ENCODE measurements at places on chromosomes 12 and 14.

- no peak for DNase-seq
Observed at GRCh38 chr14:49582113-49582977, 3.8 kb downstream of the RPS29 start.

DNA sequence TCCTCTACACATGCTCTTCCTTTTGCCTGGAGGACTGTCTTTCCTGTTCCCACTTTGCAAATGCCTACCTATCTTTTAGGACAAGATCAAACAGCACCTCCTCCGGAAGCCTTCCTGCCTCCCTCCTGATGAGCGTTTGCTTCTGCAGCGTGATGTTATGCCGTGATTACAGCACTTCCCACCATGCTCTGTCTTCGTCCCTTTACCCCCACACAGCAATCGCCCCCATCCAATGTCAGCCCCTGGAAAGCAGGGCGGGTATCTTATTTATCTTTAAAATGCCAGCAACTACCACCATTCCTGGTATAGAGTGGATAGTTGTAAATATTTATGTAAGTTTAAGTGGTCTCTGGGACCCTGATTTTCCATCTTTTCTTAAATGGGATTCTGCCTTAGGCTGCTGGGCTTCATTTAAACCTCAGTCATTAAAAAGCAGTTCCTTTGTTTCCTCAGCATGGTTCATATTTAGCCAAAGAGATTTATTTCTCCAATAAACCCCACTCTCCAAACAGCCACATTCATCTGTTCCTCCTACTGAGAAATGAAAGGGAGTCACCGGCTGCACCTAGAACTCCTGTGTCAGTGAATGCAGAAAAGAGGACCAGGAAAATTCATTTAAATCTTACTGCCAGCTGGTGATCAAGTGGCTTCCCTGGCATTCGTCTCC is 33.8 kb upstream of the SLC24A4 start:
- no peak for DNase-seq

GRCh38 chr12:56801661-56802622 is 38.8 kb downstream of the HSD17B6 start:
- DNase-seq = no peak

- DNase-seq = no peak
Observed at GRCh38 chr12:52956987-52957386, 8.1 kb downstream of the KRT18 start.

GRCh38 chr14:103627073-103628025 is 1.7 kb upstream of the KLC1 start:
- DNase-seq = no peak

- DNase-seq = no peak
Observed at GRCh38 chr12:126953365-126953889, 1313.5 kb upstream of the TMEM132C start.

- no peak for DNase-seq
Observed at GRCh38 chr14:34465069-34465859, 3.2 kb upstream of the SPTSSA start.

DNA sequence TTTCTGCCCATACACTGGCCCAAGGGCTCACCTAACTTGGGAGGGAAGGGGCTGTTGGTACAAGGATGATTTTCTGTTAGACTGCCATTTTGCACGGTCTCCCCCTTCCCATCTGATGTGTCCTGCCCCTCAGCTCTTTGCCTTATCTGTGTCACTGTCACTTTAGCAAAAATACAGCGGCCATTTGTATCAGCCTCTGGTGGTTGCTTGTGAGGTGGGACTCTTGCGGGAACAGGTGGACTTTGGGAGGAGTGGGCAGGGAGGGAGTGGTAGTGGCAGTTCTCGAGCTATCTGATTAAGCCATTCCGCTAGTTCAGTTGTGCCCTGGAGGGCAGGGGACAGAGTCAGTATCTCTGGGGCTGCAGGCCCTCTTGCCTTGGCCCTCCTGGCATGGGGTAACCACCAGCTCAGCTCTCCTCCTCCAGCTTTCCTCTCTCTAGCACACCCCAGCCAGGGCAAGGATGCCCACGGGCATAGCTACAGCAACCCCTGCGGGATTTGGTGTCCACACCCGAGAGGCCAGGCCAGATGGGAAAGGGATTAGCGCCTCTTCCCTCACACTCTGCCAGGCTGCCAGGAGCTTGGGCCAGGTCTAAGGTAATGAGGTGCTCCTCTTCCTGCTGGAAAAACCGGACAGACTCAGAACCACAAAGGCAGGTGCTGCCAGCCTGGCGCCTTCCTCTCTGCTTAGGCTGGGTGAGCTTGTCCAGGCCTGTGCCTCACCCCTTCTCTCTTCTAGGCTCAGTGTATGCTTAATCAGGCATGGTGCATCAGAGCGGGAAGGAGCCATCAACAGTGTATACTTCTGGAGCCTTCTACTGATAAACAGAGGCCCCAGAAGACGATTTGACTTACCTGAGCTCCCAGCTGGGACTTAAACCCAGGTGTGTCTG is 8.7 kb downstream of the SLC48A1 start:
- no peak for DNase-seq

DNA sequence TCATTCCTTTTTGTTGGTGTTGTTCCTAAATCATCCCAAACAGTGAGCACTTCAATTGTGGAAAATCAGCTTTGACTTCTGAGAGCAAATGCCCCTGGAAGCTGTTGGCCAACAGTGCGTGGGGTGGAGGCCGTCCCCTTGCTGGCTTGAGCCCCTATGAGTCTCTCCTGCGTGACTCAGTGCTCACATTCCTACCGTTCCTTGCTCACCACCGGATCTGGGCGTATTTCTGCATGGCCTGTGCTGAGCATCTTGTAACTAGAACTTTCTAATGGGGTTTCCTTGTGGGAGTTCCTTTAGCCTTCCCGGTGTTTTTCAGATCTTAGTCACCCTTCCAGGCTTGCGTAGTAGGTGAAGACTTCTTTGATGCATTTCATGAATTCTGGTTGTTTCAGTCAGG is 14.7 kb downstream of the SERPINA1 start:
- DNase-seq = peak; percentile 88

DNA sequence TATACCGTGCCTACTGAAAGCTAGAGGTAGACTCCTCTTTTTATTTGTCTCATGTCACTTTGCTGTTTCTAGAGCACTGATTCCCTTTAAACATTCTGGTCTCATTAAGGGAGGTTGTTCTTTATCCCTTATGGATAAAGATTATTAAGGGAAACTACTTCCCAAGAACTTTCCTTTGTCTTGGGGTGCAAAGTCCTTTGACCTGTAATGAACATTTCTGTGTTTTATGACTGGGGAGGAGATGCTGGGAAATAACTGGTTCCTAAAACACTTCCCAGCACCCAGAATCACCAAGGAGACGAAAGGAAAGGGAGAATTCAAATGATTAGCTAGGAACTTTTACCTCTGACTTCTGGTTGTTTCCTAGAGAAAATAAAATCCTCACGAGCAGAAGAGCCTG is 63.2 kb upstream of the ACTN1 start:
- DNase-seq = no peak

GRCh38 chr12:101612160-101612916 is 17.6 kb downstream of the MYBPC1 start:
- no peak for DNase-seq

- no peak for DNase-seq
Observed at GRCh38 chr14:91349481-91350074, 68.0 kb downstream of the CCDC88C start.

GRCh38 chr12:71107936-71108335 is 49.9 kb downstream of the TSPAN8 start:
- peak; percentile 7 for DNase-seq

GRCh38 chr14:95064734-95065133 is 92.6 kb downstream of the DICER1 start:
- no peak for DNase-seq

DNA sequence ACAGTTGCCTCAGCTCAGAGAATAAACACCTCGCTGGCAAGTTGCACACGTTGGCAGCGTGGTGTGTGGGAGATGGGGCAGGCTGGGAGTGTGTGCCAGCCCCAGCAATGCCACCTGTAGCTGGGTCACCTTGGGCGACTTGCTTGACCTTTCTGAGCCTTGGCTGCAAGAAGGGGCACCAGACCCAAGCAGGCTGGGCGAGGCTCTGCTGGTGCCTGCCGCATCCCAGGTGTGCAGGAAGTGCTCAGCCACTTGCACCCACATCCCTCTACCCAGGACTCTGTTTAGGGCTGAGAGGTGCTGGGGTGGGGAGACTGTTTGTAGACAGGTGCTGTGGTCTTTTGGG is 629 bp downstream of the FAM181A start:
- no peak for DNase-seq

All from fibroblast of skin of left quadriceps (primary cell).